Left ventricle myocardium superior (tissue), 1 donor: ENCODE measurements at places on chromosomes 11 and 22.

DNA sequence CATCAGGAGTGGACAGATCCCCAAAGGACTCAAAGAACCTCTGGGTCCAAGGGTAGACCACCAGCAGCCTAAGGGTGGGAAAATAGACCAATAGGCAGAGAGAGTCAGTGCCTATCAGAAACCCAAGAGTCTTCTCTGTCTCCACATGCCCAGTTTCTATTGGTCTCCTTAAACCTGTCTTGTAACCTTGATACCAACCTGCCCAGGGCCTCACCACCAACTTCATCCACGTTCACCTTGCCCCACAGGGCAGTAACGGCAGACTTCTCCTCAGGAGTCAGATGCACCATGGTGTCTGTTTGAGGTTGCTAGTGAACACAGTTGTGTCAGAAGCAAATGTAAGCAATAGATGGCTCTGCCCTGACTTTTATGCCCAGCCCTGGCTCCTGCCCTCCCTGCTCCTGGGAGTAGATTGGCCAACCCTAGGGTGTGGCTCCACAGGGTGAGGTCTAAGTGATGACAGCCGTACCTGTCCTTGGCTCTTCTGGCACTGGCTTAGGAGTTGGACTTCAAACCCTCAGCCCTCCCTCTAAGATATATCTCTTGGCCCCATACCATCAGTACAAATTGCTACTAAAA, at the start of gene HBB:
Gene HBB, minus strand, starts transcription at position 340 of the 579 bp plus-strand sequence. Its CDS starts 50 bp downstream, at position 290.
- DNase-seq = no peak

GRCh38 chr11:108606495-108607160, 13.1 kb upstream of the EXPH5 start:
- no peak for DNase-seq

GRCh38 chr11:10607462-10608132, 39.1 kb upstream of the LYVE1 start:
- DNase-seq = no peak

DNA sequence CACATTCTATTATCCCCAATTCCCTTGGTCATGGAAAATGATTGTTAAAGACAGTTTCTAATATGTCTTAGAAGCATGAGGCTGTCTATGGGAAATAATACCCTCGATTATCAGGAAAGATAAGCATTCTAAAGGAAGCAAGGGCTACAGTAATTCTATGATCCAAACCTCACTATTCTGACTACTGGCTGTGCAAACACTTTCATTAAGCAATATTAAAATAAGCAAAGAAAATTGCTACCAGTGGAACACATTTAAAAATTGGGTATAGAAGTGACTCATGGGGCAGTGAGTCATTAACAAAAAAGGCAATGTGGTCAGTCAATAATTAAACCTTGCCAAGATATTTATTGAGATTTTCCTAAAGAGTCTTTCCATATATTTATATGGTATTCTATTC, 1415.2 kb upstream of the TENM4 start:
- DNase-seq = no peak

DNA sequence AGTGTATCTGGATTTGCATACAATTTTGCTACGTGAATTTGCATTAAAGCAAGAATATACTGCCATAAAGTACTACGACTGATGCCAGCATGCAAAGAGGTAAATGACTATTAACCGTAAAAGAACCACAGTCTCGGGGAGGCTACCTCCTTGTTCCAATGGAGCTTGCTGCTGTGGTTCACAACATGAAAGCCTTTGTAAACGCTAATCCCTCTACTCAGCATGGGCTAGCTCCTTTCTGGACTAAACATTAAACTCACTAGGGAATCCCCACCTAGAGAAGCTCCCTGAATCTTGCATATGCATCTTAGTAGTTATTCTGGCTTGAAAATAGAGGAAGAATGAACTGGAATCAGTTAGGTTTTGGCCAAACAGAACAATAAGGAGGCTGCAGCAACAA, 60.5 kb upstream of the ARHGAP32 start:
- no peak for DNase-seq

- DNase-seq = no peak
Observed at GRCh38 chr11:68224606-68225005, 11.5 kb upstream of the KMT5B start.

DNA sequence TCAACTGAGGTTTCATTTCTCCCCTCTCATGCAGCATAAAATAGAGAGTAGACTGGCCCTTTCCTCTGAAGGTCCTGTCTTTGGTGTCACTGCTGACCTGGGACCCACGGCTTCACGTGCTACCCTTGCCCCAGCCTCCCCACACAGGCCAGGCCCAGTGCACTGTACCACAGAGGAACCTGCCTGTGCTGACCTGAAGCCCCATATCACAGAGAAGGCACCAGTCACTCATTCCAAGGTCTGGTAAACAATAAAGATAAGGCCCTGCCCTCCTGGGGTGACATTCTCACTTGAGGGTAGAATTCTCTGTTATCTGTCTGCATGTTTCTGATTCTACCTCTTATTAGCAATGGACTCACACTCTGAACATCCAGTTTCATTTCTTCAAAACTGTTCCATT, 51.3 kb downstream of the RPL27A start:
- DNase-seq = no peak

DNA sequence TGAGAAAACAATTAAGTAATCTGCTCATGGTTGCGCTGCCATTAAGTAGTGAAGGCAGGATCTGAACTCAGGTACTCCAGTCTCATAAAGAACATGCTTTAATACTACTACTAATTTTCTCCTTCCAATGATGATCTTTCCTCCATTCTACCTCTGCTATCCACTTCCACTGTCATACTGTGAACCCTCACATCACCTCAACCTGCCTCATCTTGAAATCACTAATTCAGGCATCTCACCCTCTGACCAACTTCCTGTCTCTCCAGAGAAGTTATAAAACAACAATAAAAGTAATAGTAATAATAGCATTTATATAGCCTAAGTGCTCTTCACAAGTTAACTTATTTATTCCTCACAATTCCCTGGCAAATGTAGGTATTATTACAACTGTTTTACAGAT, 57.1 kb upstream of the PSMA1 start:
- no peak for DNase-seq

DNA sequence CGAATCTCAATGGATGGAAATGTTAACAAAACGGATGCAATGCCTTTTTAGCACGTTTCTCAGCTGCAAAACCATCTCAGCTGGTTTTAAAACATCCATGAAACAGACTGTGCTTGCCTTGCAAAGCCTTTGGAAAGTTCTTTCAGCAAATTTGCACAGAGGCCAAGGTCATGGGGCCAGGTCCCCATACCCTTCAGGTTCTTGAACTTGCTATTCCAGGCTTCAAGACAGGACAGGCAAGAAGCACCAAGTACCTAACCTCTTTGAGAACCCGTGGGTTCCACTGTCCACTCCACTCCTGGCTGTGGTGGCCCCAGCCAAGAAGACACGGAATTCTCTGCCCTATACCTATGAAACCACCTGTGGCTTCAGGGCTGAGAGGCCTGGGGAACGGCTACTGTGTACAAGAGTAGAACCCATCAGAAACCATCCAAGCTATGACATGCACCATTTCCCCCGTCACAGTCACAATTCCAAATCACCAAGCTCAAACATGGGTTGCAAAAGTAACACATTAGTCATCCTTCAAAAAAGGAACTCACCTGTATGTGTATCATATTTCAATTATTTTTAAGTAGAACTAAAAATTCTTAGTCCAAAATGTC, 17.0 kb downstream of the TNKS1BP1 start:
- no peak for DNase-seq

DNA sequence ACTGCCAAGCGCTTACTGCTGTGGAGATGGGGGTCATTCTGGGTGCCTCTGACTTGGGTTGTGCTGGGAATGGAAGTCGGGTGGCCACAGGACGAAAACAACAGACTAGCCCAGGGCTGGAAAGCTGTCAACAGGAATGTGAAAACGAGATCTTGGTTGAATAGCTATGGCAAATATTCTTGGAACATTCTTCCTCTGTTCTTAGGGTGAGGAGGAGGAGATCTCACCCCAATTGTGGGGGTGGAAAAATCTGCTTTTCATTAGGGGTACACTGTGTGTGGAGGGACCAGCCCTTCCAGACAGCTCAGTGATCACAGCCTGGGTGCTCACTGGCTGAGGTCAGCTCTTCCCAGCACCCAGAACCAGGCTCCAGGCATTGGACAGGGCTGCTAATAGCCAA, 52.0 kb upstream of the PRSS23 start:
- DNase-seq = no peak
